NCI-H2081 (cell line): ENCODE measurements at places on chromosomes 6 and 20.
A peak's percentile ranks its signal among the peaks of the same experiment; 100 is the strongest.

- DNase-seq, result no peak
Observed at GRCh38 chr6:79455446-79455845, 81.8 kb downstream of the LCA5 start.

- no peak for DNase-seq
Observed at GRCh38 chr6:163813979-163814493, 399.5 kb downstream of the QKI start.

GRCh38 chr20:52201395-52201794 lies 9.8 kb upstream of the ZFP64 start:
- peak; percentile 97 for DNase-seq

DNA sequence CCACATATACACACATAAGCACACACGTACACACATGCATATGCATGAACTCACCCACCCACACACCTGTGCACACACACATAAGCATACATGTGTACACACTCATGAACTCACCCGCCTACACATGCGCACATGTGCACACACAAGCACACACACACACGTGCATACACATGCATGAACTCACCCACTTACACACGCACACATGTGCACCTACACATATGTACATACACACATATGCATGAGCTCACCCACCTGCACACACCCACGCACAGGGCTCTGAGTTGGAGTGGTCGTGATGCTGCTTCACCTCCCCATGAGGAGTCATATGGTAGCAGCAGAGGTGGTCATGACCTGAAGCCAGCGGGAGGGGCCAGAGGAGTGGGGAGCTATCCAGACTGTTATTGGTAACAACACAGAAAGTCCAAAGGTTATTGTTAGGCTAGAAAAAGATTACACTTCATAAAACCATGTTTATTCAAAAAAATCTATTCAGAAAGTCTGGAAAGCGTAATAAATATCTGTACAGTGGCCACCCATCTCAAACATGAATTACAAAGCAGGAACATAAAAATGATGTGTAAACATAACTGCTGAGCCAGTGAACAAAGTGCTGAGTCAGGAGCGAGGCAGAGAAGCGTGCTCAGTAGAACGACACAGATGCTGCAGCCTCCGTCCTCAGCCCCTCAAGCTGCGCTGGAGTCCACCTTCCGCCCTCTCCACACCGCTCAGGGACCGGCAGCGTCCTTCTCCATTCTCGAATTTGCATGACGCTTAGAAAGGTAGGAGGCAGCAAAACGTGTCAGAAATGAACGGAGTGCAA lies 26.4 kb upstream of the MPC1 start:
- DNase-seq, result no peak

DNA sequence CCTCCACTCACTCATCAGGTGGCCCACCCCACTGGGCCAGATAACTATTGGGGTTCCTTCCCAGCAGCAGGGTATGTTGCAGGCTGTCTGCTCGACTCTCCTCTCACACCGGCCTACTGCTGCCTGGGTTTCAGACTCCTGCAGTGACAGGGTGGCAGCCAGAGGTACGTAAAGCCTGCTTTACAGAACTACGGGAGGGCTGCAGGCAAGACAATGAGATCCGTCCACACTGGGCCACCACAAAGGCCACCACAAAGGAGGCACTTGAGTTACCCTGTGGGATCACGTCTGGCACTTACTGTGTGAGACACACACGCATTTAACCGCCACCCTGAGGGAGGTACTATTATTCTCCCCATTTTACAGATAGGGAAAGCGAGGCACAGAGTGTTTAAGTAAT lies 78.5 kb downstream of the NFATC2 start:
- DNase-seq, result no peak

DNA sequence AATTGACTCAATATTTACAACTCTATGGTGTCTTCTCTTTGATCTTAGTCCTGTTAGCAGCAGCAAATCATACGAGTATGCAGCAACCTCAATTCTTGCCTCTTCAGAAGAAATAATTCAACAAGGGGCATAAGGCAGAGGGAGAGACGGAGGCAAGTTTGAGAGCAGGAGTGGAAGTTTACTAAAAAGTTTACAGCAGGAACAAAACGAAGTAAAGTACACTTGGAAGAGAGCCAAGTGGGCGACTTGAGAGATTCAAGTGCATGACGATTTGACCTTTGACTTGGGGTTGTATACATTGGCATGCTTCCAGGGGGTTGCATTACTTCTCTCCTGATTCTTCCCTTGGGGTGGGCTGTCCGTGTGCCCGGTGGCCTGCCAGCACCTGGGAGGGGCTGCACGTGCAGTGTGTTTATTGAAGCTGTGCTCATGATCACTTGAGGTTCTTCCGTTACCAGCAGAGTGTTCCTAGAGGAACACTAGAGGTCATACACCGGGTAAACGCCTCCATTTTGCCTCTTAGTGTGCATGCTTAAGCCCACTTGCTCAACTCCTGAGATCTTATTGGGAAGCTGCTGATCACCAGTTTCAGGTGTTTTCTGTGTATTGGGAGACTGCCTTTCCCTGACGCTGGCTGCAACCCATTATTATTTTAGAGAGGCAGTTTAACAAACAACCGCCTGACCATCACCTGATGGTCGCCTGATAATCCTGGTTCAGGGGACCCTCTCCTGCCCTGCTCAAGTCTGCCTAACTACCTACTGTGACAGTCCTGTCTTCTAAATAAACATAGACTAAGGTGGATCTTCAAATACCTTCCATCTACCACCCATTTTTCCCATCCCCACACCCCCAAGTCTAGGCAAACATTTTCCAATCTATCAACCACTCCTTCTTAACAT lies 172.4 kb upstream of the MYLIP start:
- no peak for DNase-seq

DNA sequence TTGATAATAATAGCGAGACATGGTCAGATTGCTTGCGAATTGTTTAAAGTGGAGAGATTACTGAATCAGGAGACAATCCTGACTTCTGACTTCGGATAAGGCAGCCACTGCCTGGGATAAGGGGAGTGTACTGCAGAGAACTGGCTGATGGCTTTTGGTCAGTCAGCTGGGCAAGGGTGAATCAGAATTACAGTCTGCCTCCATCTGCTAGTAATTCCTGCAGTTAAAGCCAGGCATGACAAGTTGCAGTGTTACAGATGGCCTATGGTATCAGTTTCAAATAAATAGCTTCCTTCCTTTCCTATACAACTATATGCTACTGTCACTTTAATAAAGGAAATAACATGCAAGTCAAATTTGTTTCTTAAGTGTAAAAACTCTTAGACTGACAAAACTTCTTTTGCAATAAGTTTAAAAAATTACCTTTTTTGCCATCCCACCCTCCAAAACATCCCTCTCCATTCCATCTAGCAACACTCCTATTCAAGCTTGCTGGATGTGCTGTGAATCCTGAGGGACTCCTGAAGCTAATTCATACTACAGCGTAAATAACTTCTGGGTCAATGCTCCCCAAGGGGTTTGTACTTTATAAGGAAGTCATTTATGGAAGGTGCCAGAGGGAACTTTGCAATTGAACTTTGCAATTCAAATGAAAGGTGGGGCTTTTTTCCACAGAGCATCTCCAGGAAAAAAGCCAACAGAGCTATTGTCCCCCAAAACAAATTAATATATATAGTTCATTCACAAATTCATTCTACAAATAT lies 245.2 kb downstream of the ADGRB3 start:
- DNase-seq, result no peak

DNA sequence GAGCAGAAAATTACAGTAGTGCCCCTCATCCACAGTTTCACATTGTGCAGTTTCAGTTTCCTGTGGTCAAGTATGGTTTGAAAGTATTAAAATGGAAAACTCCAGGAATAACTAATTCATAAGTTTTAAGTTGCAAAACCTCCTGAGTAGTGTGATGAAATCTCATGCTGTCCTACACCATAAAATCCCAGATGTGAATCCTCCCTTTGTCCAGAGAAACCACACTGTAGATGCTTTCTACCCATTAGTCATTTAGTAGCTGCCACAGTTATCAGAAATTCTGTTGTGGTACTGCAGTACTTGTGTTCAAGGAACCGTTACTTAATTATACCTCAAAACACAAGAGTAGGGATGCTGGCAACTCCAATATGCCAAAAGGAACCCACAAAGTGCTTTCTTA lies 74.7 kb downstream of the PTCHD4 start:
- no peak for DNase-seq

DNA sequence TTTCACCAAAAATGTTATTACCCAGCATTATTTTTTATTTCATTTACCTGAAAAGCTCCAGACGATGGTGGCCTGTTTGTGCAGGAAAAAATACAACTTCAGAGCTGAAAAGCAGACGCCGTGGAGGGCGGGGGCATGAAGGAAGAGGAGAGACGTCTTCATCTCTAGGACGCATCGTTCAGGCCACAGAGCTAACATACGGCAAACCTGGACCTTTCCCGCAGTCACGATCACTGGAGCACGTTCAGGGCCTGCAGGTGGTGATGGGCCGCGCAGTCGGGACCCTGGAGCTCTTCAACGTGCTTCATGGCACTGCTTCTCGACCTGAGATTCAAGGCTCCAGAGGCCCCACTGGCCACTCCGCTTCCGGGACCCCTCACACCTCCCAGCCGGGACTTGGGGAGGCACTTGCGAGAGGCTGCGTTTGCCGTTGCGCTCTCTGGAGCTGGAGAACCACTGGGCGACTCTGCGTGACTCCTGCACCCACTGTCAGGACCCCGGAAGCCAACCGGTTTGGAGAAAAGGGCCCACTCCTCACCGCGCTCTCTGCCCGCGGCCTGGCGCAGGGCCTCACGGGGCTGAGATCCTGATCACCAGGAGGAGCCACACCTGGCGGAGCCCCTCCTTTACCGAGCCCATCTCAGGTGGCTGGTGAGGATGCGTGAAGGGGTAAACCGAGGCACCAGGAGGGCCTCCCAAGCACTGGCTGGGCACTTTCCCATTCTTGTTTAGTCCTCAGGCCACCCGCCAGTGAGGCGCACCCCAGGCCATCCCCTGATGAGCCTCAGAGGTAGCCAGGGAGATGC lies 164.4 kb upstream of the AFDN start:
- DNase-seq, result no peak

- no peak for DNase-seq
Observed at GRCh38 chr20:32823078-32823477, 3.3 kb downstream of the MAPRE1 start.

DNA sequence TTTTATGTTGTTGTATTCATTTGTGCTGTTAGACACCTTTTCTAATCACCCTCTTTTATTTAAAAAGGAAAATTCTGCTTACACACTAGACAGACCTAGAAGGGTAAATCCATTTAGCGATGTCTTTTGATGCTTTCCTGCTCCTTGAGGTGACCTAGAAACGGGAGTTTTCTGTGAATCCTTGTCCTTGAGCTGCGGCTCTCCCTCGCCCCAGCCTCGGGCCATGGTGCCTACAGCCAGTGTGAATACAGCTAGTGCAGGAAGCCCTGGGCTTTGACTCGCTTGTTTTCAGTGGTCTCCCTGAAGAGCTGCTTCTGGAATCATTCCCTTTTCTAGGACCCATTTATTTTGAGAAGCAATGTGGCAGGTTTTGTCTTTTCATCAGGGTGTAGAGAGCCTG lies 17.6 kb upstream of the ADRM1 start:
- DNase-seq, result no peak

DNA sequence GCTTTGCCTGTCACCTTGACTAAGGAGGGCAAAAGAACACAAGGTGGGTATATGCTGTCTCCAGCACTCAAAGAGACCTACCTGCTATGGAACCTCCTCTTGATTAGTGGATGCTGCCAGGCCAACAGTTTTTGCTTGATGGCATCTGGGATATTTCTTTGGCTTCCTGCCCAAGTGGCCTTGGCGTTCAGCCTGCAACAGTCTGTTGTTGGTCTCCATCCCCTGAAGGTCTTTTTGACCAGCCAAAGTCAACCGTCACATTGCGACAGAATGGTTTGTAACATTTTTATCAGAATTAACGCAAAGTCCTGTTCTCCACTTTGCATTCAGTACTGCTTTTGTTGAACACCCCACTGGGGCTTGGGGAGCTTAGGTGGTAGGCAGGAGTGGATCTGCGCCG lies 37.1 kb downstream of the SERPINB1 start:
- no peak for DNase-seq

- no peak for DNase-seq
Observed at GRCh38 chr6:160791459-160791858, 89.4 kb downstream of the PLG start.

DNA sequence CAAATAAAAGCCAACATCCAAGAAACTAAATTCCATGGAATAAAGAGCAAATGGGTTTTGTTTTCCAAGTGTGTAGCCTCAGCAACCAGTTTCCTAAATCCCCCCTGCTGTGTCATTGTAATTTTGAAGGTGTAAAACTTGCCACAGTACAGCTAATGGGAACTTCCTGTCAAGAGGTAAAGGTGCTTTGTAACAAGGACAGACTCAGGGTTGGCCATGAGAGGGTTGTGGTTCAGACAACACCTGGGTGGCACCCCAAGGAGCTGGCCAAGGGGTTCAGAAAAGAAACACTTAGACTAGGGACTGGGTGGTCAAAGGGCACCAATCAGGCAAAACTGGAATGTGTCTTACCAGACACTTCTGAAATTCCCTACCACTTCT lies 52.4 kb upstream of the LYRM2 start:
- peak; percentile 5 for DNase-seq

GRCh38 chr20:24316731-24317130 lies 152.7 kb upstream of the SYNDIG1 start:
- no peak for DNase-seq

DNA sequence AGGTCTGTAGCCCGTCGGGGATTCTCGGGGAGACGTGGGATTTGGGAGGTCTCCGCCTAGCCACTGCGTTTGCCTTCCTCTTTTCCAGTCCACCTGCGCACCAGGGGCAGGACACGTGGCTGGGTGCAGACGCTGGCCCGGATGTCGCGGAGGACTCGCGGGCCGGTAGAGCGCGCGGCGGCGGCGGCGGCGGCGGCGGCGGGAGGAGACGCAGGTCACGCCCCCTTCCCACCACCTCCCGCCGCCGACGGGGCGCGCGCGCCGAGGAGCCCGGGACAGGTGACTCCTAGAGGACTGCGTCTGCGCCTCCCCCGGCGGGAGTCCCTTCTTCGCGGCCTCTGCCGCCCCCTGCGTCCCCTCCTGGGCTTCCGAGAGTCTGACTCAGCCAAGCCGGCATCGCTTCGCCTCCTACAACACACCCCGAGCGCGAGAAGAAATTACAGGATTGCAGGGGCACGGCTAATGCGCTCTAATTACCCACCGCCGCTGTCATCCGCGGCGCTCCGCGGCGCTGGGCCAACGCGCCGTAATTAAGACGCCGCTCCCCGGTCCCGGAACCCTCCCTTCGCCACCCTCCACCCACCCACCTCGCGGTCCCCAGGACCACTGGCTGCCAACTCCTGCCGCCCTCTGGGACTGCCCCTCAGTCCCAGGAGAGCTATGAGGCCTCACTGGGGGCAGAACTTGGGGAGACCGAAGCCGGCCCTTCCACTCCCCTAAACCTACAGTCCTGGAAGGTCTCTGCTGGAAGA lies 124.5 kb downstream of the MRPL14 start:
- peak; percentile 49 for DNase-seq

DNA sequence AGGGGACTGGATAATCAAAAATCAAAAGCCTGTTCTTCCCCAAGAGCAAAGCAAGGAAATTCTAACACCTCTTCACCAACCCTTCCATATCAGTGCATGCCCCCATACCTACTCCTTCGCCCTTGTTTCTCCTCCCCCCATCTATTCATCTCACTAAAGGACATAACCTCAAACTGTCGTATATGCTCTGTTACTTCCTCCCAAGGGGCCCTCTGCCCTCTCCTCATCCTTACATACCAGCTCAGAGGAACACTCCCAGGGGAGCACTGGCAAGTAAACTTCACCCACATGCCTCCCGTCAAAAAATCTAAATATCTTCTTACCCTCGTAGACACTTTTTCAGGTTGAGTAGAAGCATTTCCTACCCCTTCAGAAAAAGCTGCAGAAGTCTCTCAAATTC lies 9.4 kb upstream of the ADTRP start:
- no peak for DNase-seq

GRCh38 chr6:10695086-10695657 lies 400 bp downstream of the PAK1IP1 start:
- DNase-seq, result no peak

- no peak for DNase-seq
Observed at GRCh38 chr6:110329714-110330436, 28.3 kb downstream of the METTL24 start.
